ENCODE measurements at places on chromosomes 4 and X.

DNA sequence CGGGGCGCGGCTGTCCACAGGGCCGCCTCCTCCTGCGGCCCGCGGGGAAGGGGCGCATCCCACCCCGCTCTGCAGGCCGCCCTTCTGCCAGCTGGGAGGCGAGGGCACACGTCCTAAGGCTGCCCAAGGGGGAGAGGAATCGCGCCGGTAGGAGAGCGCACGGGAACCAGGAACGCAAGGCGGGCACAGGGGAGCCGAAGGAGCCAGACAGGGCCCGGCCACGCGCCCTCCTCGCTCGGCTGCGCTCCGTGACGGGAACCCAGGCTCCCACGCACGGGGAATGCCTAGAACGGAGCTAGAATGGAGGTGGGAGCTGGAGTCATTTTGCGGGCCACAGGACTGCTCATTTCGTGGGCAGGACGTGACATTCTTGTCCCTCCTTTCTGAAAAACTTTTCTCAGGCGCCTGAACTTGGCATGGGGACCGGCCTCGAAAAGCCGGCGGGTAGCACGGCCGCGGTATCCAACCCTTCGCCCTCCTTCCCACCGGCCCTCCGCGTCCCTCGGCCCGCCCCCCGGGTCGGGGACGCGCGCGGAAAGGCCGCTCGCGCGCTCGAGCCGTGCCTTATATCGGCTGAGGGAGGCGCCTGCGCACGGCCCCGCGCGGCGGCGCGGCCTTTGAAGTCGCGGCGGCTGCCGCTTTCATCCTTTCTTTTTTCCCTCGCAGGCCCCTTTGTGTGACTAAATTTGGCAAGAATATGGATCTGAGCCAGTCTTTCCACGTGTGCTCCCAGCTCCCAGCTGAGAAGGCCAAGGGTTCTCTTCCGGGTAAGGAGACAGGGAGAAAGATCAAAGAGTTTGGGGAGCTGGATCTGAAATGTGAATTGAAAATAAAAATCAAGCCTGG lies 4.2 kb upstream of the LEF1 start:
- no peak for DNase-seq

DNA sequence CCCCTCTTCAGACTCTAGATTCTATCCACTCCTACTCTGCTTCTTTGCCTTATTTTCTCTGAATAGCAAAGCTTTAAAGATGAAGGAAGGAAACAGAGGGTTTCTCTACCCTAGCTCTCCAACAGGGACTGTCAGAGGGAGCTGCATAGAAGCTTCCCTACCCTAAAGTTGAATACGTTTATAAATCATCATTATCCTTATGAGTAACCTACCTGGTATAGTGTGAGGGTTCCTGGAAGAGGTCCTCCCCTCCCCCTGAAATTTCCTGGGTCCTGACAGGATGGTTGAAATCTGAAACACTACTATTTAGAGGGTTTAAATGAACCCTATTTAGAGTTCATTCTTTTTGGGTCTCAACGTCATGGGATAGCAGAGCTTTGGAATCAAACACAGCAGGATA lies 187.0 kb upstream of the RBPJ start:
- DNase-seq = no peak

GRCh38 chrX:154648931-154649330 lies 4.4 kb downstream of the CTAG2 start:
- no peak for DNase-seq

GRCh38 chr4:6893449-6894085 lies 16.1 kb upstream of the TBC1D14 start:
- no peak for DNase-seq

- no peak for DNase-seq
These were observed 20.3 kb downstream of the RGN start for GRCh38 chrX:47098338-47099094.

DNA sequence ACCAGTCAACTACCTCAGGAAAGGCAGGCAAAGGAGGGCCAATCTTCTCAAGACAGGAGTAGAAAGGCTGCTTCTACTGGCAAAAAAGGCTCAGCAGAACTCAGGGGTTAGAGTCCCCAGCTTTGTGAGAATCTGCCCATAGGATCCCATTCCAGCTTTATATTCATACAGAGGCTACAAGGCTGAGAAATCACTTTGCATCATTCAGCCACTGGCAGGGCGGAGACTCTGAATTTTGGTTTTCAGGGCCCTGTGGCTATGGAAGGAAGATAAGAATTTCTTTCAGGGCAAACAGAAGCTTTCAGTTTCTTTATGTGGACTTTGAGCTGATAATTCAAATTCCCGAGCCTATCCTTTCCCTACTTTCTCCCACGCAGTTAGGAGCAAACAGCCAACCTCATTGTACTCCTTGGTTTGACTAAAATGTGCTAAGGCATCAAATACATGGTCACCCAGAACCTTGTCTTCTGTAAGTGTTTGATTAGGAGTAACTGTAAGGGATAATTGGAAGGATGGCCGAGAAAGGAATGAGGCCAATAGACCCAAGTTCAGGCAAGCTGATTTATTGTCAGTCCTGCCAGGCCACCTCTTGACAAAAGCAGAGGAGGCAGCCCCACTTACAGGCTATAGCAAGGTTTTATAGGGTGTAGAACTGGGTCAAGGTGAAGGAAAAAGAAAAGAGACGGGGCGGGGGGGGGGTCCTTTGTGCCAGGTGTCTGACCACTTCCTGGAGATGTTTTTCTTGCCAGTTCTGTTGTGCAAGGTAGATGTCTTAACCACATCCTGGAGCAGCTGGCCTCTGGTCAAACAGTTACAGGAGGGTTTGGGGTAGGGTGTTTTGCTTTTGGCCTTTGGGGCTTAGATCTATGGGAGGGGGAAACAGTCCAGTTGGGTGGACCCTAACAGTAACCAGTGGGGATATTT lies 165.3 kb upstream of the PPP1R2C start:
- no peak for DNase-seq

- DNase-seq = no peak
These were observed 98.7 kb upstream of the CBLL2 start for GRCh38 chrX:22173966-22174365.

- no peak for DNase-seq
These were observed 32.4 kb upstream of the CD99 start for GRCh38 chrX:2658585-2659292.

DNA sequence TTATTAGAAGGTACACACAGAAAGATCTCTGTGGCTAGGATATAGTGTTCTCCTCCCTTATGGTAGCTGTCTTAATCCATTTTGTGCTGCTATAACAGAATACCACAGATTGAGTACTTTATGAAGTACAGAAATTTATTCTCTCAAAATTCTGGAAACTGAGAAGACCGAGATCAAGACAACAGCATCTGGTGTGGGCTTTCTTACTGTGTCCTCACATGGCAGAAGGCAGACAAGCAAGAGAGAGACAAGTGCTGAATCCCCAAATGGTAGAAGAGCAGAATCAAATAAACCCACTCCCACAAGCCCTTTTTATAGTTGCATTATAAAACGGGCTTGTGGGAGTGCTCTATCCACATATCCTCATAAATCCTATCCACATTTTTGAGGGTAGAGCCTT lies 373.1 kb downstream of the GABRG1 start:
- no peak for DNase-seq

- DNase-seq = no peak
These were observed 2028.3 kb downstream of the PCDH7 start for GRCh38 chr4:32748498-32748897.

DNA sequence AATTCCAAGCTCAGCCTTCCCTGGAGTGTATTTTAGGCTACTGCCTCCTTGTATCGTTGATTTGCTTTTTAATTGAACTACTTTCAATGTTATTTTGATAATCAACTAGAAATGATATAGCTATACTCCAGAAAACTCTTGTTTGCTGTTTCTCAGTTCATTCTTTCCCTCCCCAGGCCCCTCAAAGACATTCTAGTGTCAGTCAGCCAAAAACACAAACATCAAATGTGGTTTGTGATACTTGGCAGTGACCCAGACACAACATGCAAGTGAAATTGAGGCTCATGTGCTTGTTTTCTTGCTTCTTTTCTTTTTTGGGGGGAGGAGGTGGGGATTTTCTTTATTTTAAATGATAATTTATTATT lies 7.6 kb downstream of the FAT4 start:
- DNase-seq = no peak

- peak; percentile 53 for DNase-seq
These were observed 62.6 kb upstream of the ALB start for GRCh38 chr4:73341454-73341853.

- DNase-seq = peak; percentile 62
These were observed 2.6 kb downstream of the PLP1 start for GRCh38 chrX:103779141-103779789.

DNA sequence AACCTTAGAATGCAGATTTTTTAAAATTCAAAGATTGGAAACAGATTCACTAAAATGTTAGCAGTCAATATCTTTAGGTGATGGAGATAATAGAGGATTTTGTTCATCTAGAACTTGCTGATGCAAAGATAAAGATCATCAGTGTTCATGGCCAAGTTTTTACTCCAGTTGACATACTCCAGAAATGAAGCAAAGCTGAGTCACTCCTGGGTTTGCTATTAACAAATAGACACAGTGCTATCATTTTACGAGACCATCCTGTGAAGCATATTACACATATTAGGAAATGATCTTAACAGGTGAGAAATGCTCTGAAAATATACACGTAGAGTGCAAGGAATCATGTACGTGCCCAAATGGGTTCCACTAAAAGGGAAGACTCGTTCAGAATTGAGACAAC lies 170.6 kb upstream of the FAM9B start:
- no peak for DNase-seq

GRCh38 chr4:151314479-151314878 lies 10.9 kb downstream of the SH3D19 start:
- no peak for DNase-seq

DNA sequence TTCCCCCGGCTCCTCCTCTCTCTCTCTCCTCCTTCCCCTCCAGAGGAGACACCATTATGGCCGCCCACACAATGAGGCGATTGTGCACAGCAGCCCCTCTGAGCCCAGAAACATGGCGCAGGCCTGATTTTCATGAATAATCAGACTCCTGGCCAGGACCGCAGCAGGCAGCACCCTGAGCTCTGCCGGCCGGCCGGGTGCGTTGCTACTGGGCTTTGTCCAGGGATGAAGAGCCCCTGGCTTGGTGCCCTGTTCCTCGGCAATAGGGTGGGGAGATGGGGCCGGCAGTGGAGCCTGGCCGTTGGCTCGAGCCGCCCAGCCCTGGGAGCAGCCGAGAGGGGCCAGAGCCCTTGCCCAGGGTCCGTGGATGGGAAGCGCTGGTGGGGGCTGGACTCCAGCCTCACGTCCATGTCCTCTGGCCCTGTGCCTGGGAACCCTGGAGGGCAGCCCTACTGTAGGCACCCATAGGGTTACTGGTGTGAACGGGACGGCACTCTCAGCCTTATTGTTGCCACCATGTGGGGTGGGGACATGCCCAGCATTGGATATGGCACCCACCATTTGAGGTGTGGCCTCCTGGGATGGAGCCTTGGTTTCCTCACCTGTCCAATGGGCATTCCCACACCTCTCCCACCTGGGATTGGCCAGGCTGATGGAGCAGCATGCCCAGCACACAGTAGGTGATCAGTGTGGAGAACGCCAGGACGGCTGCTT lies 103.0 kb downstream of the SORCS2 start:
- peak; percentile 94 for DNase-seq

DNA sequence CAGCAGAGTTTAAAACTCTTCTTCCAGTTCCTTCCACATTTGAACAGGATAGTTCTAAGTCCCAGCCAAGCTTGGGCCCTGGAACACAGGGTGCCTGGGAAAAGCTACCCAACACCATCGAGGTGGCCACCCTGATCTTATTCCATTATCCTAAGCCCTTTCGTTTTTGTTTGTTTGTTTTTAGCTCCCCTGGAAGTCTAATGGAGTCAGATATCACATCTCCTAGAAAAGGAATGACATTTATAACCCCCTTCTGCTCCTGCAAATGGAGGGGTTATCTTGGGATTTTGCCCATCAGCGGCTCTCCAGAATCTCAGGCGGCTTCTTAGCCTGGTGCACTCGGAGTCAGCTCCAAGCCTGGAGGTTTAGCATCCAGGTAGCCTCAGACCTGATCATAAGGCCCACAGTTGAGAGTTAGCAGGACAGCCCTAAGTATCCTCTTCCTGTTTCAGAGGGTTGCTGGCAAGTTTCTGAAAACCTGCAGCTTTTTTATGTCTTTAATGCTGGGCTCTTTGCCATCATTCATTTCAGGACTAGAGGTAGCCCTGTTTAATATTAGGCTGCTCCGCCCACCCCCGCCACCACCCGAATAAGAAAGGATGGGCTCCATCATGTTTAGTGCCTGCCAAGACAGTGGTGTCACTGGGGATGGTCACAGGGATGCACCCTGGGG lies 230.0 kb upstream of the LNX1 start:
- no peak for DNase-seq

DNA sequence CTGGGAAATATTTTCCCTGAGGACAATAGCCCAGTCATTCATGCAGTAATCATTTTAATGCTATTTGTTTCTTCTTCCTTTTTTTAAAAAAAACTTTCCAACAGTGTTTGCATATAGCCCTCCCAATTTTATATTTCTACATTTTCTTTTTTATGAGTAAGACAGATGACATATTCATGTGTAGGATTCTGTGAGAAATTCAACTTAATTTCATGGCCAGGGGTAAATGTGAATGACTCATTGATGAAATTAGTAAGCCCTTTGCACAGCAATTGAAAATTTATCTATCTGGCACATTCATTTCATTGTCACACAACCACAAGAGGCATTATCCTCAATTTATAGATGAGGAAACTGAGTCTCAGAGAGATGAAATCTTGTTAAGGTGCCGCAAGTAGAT lies 13.7 kb upstream of the SMIM20 start:
- no peak for DNase-seq

DNA sequence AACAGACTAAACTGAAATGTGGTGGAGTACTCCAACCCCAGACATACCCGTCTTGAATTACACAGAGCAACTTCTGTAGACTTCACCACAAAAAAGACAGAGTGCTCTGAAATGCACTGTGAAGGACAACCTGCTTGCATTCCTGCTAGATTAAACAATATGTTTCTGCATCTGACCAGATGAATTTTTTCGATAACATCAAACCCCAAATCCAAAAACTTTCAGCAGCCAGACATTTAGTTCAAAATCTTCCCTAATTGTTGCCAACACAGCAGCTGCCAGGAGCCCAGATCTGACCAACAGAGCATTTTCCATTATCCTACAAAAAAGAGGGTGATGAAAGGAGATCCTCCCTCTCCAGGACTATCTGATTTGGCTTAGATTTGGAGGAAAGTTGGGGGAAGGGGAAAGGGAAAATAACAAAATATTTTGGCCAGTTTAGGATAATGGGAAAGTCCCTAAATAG lies 356.5 kb downstream of the PDGFC start:
- no peak for DNase-seq

GRCh38 chr4:6918338-6918737 lies 8.7 kb downstream of the TBC1D14 start:
- DNase-seq = no peak

DNA sequence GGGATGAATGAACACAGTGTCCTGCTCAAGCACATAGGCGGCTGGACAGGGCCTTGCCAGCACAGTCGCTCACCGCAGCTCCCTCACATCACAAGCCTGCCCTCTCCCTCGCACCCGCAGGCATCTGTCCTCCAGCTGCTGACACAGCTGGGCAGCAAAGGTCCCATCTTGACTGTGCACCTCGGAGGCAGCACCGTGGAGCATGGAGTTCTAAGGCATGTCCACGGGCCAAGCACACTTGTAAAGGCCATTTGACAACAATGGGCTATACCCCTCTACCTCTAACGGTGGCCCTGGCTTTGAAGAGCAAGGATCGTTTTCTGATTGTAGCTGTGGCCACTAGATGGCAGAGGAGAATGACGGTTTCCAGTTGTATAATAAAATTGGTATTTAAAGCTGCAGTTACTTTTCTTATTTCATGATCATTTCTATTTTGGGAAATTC lies 53.8 kb downstream of the APLN start:
- DNase-seq = peak; percentile 34

GRCh38 chr4:32601848-32602247 lies 1881.7 kb downstream of the PCDH7 start:
- DNase-seq = no peak
